Esophagus mucosa (tissue), 1 donor: ENCODE measurements at places on chromosomes 1 and 21. TPM values are rescaled to one million over a fixed set of nuclear protein-coding genes. Genes with fewer than 3 reads are reported as not detected.

- ATAC-seq: peak; percentile 67
Observed at GRCh38 chr1:95084317-95085176, 11.8 kb upstream of the ALG14 start.

Gene SPRR2D
- total RNA-seq: 1,669 TPM

Gene S100A7
- 5,647 TPM for total RNA-seq

- no peak for ATAC-seq
Observed at GRCh38 chr1:165034136-165034809, 322.2 kb downstream of the LMX1A start.

Gene CELA3A
- not detected for total RNA-seq

Gene NGF
- 0.52 TPM for total RNA-seq

DNA sequence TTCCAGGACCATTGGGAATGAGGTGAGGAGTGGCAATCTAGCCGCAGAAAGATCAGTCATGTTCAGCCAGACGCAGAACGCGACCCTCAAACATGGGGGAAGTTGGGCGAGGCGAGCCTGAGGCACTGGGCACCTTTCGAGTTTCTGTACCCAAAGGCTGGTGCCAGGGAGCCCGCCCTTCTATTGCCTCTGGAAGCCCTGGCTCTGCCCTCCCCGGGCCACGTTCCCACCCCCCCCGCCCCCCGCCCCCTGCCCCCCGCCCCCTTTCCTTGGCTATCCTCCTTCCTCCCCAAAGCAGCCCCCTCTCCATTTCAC is 2.2 kb upstream of the ZBTB7B start:
- ATAC-seq: no peak

DNA sequence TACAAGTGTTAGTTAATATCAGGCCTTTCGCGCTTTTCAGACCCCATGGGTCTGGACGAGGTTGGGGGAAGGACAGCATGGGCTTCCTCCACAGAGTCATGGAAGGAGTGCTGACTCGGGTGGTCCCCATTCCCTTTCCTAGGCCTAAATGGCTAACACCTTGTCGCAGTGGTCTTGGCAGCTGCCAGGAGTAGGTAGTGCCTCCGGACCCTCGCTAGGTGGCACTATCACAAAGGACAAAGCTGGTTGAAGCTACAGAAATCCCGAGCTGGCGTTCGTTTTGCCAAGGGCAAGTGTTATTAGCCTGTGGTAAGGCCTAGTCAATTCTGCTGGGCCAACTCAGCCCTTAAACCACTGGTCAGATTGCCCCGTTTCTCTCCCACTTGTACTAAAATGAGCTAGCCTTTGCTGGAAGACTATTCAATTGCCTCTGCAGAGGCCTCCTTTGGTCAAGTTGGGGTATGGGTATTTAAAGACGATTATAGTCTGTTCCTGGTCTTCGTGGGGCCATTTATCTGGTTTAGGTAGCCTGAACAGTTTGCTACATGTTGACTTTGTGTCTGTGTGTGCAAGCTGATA is 1.1 kb upstream of the UBE2Q1 start:
- peak; percentile 69 for ATAC-seq
